ENCODE measurements at places on chromosomes 2 and 18.

DNA sequence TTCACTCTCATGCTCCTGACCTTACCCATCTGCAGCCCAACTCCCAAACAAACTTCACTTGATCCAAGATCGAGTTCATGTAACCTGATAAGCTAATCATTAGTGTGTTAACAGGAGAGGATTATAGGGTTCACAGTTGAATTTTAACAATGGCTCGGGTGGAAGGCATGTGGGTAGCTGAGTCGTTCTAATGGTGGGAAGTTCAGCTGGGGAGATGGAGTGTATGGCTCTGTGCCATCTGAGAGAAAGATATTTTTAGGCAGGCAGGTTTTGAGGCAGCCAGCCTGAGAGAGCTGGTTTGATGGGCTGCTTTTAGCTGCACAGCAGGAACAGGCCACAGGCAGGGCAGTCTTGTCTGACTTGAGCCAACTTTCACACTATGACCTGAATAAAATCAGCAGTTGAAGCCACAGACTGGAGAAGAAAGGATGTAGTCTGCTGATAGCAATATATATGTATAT is 17.7 kb upstream of the NFE2L2 start:
- no peak for DNase-seq

DNA sequence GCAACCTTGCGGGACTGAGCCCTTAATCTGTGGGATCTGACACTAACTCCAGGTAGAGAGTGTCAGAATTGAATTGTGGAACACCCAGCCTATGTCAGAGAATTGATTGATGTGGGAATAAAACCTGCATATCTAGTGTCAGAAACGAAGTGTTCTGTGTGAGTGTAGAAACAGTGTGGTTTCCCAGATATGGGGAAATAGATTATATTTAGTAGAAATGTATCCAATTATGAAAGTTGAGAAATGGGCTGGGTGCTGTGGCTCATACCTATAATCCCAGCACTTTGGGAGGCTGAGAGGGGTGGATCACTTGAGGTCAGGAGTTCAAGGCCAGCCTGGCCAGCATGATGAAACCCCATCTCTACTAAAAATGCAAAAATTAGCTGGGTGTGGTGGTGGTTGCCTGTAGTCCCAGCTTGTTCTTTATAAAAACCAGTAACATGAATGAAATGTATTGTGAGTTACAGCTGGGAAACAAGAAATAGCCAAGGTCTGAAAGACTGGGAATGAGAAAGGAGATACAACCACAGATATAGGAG is 4.3 kb upstream of the TP53I3 start:
- no peak for DNase-seq

- DNase-seq = no peak
Observed at GRCh38 chr18:74351354-74351753, 35.7 kb downstream of the C18orf63 start.

DNA sequence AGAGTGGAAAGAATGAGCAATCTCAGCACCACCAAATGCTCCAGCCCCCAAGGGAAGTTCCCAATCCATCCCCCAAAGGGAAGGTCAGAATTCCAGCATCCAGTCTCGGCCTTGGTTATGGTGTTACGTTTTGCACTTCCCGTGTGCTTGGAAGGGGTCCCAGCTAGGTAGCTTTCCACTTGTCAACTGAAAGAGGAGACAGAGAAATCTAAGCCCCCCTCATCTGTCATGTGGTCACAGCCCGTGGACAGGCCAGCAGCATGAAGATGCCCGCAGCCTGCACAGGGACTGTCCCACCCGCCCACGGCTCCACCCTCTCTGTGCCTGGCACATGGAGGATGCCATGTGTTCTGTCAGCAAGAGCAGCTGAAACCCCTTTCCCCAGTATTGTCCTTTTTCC is 32.1 kb downstream of the RHOB start:
- no peak for DNase-seq

DNA sequence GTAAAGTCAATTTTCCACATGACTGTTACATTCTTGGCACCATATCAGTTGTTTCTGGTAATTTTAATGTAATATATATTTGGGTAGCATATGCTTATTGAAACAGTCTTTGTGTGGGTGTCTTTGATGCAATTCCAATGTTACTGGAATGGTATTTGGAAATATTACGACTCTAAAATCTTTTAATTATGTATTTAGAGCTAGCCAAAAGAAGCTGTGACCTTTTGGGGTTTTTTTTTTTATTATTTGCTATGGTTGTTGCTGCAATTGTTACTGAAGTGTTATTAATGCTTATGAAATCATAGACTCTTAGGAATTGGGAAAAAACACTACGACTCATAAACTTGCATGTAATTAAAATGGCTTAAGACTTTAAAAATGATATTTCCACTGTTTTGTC is 95.9 kb downstream of the AOX1 start:
- no peak for DNase-seq

DNA sequence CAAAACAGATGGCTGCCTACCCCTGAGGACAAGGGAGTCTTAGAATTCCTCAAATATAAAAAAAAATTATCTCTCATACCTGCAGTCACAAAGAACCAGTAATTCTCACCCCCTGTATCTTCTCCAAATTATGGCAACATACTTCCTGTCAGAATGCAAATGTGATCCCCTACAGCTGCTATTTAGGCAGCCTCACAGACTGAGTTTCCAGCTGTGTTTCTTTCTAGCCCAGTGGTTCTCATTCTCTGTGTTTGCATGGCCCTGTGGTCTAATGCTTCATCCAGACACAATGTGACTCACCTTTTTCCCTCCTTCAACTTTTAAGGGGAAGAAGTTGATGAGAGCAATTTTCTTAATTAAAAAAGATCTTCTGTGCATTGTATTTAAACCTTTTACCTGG is 726.3 kb downstream of the TSN start:
- DNase-seq = no peak

GRCh38 chr18:70636991-70637390 is 348.1 kb downstream of the SOCS6 start:
- no peak for DNase-seq

GRCh38 chr2:34547900-34548299 is 948.8 kb upstream of the FAM98A start:
- no peak for DNase-seq

- DNase-seq = no peak
Observed at GRCh38 chr18:13217971-13218367, 591 bp upstream of the LDLRAD4 start.

DNA sequence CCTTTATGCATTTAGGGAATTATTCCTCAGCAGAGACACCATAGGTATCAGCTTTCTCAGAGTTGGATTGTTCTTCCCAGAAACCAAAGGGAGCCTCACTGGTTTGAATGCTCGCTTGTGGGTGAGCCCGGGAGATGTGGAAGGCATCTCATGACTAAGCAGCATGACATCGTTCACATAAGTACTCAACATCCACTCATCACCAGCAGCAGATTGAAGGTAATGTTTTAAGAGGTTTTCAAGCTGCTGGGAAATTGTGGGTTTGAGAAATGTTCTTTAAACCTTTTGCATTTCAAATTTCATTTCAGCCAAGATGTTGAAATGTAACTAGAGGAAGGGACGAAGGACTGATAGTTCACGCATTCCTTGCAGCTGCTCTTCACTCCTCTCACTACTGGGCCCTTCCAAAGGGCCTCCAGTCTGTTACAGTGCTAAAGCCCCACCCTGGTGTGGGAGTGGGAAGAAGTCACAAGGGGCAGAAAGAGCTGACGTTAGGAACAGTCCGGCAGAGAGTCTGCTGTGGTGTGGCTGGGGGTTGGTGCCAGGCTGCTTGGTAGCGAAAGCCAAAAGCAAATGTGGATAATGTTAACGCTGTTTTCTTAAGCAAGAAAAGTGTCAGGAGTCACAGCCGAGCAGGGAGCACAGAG is 324.5 kb upstream of the EPHA4 start:
- no peak for DNase-seq

DNA sequence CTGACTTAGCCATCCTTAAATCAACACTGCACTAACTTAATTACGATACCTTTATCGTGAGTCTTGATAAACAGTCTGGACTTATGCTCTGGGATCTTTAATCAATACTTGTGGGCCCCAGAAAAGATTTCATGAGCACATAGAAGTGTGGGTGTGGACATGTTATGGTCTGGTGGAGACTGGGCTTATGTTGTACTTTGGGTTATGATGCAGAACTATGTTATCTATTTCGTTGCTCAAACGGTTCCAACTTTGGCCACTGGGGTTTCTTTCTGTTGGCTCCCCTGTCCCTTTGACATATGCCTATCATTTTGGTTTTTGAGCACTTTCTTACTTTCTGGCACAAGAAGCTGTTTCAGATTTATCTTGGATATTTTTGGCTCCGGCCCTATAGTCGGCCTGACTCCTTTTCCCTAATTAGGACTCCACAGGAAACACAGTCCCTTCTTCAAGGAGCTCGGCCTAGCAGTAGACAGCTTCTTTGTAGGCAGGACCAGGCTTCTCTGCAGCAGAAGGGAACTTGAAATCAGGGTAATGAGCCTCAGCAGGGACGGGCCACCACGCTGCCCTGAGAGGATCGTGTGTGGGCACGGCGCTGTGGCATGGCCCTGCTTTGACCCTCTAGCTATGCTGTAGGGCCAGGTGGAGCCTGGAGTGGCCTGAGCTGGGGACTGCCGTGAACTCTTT is 54.6 kb upstream of the TXNDC2 start:
- no peak for DNase-seq

DNA sequence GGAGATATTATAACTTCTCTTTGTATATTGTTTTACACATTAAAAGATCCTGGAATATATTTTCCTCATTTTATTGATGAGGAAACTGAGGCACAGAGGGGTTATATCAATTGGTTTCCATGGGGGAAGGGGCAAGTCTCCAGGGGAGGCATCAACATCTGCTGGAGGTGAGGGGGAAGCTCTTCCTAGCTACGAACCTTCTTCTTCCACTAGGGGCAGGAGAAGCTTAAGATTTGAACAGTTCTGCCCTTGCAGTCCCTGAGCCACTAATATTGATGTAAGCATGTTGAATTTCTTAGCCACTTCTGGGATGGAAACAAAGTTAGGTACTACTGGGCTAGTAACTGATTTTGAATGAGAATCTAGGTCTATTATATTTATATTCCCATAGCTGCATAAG is 140.1 kb upstream of the AQP4 start:
- DNase-seq = no peak

DNA sequence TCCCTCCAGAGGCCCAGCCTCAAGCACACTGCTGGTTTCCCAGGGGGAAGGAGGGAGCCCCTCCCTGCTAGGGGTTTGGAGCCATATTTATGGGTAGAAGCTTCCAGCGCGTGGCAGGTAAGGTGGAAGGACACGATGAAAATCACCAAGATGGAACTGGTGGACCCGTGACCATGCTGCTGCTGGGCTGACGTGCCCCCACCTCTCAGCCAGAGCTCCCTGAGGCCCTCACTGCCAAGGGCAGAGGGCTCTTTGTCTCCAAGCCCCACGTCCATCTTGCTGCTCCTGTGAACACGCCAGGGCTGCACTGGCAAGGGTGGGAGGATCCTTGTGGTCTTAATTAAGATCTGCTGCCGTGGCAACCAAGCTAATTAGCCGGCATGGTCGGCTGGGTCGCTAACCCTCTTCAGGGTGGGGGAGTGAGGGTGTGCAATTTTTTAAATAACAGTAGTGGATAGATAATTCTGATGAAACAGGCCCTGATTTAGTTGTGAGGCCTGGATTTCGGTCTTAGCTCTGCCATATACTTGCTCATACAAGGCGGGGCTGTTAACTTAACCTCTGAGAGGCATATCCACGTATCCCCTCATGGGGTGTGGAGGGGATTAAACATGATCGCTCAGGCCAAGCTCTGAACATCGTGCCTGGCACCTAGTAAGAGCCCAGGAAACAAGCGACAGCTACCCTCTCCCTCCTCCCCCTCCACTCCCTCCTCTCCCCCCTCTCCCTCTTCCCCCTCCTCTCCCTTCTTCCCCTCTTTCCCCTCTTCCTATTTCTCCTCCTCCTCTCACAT is 232.8 kb downstream of the CELF4 start:
- DNase-seq = no peak

GRCh38 chr2:12428324-12428723 is 288.4 kb upstream of the TRIB2 start:
- no peak for DNase-seq

DNA sequence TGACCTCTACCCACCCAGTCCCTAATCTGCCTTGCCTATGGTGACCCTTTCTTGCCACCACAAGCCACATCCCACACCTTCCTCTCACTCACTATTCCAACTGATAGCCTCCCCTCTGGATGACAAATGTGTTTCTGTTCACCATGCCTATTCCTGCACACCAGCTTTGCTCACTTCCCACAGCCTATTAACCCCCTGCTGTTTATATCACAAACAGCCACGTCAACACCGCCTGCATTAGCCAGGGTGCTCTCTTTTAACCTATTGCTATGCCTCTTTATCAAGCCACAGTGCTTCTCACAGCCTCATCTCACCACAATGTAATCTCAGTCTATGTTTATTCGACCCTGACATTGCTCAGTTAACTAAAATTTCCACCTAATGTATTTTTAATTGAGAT is 271.8 kb downstream of the SUCLG1 start:
- no peak for DNase-seq

DNA sequence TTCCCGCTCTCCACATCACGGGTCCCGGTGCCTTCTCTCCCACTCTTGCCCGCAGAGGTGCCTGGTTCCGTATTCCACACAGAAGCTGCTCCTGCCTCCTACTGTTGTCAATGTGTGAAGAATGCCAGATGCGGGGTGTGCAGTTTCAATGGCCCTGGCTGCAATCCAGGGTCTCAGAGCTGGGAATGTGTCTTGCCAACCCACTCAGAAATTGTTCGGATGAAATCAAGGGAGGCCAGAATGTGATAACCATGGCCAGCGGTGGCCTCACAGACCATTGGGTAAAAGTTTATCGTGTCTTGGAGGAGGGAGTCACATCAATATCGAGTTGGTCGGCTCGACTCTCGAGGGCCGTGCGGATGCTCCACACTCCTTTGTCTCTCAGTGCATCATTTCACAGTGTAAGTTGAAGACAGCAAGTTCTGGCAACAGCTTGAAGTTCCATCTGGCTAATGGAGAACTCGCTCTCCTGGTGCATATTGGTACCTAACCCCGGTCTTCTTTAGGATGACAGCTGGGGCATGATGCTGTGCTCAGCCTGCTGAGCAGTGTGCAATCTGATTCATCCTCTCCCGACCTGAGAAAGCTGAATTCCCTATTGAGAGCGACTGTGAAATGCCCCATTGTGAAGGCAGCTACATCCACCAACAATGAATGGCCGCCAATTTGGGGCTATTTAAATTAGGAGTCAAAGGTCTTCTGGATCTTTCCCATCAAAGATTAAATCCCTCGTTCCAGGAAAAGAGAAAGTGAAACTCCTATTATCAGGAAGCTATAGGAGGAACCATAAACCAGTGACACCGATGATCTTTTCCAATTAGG is 389.0 kb downstream of the SOX11 start:
- DNase-seq = no peak

- no peak for DNase-seq
Observed at GRCh38 chr18:57677262-57678211, 55.9 kb upstream of the NARS1 start.

DNA sequence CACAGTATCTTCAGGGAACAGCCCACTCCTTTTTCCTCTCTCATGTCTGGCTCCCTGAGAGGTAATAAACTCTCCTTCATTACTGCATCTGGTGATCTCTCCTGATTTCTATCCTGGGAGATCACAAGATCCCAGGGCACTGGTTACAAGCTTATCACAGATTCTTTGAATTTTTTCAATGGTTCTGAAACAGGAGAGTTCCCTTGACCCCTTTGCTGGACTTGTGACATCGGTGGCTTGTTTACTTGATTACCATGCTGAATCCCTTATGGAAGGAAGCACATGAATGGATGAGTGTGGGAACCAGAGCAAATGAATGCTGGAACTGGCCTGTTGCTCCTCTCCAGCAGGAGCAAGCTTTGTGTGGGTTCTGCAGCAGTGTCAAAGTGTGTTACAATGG is 67.2 kb upstream of the HNMT start:
- DNase-seq = no peak

Measured in NCI-H1930 (cell line).